NCI-H146 (cell line): ENCODE measurements at places on chromosomes 7 and 10.

- no peak for DNase-seq
Measured at GRCh38 chr10:30447125-30447799, 13.3 kb downstream of the MAP3K8 start.

- DNase-seq = no peak
Measured at GRCh38 chr10:74114041-74114448, 36.6 kb downstream of the AP3M1 start.

DNA sequence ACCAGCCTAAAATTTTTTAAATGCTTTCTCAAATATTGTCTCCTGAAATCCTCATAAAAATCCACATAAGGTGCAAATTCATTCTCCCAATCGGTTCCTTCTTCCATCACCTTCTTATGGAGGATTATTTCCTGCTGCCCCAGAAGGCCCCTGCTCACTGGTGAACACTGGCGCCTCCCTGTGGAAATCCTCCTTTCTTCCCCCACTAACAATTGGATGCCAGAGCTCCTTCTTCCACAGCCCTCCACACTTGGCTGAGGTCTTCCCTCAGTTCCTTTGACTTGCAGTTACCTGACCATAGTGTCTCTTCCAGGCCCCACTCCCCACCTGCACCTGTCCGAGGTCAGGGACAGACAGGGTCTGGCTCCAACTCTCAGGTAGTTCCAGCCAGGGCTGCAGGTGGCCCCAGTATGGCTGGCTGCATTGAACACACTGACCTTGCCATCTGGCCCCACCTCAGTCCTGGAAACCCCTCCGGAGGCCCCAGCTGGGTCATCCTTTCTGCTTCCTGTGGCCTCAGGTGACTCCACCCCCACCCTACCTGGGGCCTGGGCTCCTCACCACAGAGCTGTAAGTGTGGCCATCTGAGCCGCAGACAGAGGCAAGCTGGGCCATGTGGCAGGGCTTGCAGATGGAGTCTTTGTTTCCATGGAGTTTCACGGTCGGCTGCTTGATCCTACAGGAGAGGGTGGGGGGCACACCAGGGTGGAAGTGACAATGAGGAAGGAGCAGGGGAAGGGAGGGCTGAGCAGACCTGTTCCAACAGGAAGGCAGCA is 18.4 kb downstream of the SPOCK2 start:
- peak; percentile 95 for DNase-seq

DNA sequence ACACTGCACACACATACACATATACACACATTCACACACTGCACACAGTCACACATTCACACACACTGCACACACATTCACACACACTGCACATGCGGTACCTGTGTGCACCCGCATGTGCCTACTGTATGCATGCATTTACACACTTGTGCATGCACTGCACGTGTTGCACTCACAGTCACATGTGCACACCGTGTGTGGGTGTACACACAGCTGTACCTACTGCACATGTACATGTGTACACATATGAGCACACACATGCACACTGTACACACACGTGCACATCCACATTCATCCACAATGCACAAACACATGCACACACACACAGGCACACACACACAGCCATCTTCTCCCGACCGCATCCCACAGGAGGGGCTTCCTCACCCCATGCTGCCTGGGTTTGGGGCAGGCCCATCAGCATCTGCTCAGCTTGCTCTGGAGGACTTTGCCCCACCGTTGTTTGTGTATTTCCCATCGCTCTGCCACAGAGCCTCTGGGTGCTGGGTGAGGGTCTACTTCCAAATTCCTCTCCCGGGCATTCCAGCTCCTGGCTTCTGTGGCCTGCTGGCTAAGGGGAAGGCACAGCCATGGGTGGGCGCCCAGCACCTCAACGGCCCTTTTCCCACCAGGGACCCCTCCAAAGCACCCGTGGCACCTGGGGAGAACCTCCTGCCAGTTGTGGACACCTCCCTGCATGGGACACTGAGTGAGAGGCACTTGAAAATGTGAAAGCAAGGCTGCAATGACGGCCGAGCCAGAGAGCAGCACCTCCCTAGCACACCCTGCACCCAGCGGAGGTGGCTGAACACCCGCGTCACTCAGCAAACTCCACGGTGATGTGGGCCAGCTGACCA is 324.3 kb downstream of the PTPRN2 start:
- no peak for DNase-seq

DNA sequence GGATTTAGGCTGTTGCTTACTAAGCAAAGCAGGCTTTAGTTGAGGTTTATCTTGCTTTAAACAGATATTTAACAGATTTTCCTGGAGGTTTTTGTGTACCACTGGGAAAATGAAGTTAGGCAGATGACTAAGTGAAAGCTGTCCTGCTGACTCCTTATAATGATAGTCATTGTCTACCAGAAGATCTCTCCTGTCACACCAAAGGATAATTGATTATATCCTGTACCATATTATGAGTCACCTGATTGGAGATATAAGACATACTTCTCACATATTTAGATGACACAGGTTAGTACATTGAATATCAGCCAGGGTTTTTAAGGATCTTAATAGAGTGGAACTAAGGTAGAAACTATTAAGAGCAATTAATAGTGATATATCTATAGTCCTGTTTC is 68.4 kb downstream of the PTEN start:
- DNase-seq = peak; percentile 27

DNA sequence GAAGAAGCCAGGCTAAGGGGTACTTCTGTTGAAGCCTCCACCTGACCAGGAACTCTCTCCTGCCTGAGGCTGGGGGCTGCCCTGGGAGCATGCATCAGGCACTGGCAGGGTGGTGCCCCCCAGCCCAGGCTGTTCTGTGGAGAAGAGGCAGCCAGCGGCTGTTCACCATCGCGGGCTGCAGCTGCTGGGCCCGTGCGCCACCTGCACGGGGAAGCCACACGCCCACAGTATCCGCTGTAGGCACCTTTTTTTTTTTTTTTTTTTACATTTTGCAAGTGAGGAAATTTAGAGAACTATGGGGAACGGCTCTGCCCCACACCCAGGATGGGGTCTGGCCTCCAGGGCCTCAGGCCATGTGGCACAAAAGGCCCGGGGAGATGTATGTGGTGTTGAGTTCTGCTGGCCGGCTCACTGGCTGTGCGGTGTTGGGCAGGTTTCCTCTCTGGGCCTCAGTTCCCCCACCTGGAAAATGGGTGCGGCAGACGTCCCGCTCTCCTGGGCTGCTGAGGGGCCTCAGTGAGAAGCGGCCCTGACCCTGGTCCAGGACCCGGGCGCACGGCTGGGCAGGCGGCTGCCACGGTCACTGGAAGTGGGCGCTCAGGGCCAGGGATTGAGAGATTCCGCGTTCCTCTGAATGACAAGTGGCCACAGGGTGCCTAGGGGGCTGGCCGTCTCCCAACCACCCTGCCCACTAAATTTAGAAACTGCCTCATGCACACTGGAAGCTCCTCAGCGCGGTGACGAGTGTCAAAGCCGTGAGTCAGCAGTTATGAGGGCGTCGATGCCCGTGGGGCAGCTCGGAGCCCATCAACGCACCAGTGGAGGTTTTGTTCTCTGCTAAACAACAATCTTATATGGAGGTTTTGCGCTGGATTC is 8.8 kb upstream of the INTS1 start:
- DNase-seq = no peak

- no peak for DNase-seq
Measured at GRCh38 chr10:98402478-98402877, 12.5 kb downstream of the PYROXD2 start.

GRCh38 chr7:107998150-107998549 is 4.8 kb downstream of the LAMB1 start:
- DNase-seq = no peak
